Stimulated activated CD4-positive, alpha-beta T cell treated with anti-CD3 and anti-CD28 coated beads, Interleukin-2, amount 100 ng/mL, for 48 hours (primary cell): ENCODE measurements at places on chromosomes 2 and 18.

DNA sequence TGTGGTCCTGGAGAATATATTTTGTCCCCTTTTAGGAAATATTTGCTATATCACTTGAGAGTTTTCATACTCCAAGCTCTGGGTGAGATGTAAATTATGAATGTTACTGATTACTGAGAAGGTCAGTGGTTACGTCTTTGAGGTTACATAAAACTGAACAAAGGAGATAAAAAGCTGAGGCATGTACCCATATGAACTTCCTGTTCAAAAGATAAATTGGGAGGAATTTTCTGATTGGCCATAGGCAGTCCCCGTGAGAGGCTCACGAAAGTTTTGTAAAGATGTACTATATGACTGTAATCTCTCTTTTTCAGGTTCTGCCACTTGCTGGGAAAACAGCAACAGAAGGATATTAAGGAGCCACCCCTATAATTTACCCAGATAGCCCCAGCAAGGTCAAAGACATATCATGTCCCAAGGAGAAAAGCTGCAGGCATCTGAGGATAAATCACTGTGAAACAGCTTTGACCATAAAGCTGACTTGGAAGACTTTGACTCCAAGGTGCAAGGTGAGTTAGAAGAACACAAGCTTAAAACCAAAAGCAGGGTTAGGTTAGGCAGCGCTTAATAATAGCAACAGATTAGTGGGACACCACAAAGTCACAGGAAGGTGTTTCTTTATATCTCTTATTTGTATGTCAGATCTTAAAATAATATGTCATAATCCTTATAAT lies 90.4 kb downstream of the OSBPL6 start:
- no peak for DNase-seq

GRCh38 chr18:75003039-75003438 lies 205.9 kb downstream of the PTGR3 start:
- DNase-seq = no peak

GRCh38 chr2:197504512-197504911 lies 4.3 kb downstream of the HSPE1 start:
- DNase-seq = no peak

DNA sequence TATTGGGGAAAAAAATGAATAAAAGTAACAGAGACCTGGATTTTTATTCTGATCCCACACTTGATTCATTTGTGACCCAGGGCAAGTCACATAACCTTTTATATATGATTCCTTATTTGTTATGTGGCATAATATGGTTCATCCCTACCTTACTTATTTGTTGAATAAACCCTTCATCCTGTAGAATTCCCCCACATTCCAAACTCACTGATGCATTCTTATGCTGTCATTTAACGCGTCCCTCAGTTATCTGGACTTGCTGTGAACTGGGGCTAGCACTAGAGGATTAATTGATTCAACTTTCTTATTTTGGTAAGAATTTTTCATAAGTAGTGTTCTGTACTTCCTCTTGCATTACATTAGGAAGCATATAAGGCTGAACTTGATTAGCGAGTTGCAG lies 384.7 kb upstream of the RAB12 start:
- no peak for DNase-seq
